ENCODE measurements at places on chromosomes 1 and 21.

- H3K27ac ChIP-seq, result no peak overlapping the region
- no peak for DNase-seq
- H3K36me3 ChIP-seq, result no peaks in the 10 kb centered on the region
- H3K4me3 ChIP-seq, result no peak overlapping the region
Observed at GRCh38 chr1:240086726-240087125, 5.0 kb upstream of the FMN2 start.

DNA sequence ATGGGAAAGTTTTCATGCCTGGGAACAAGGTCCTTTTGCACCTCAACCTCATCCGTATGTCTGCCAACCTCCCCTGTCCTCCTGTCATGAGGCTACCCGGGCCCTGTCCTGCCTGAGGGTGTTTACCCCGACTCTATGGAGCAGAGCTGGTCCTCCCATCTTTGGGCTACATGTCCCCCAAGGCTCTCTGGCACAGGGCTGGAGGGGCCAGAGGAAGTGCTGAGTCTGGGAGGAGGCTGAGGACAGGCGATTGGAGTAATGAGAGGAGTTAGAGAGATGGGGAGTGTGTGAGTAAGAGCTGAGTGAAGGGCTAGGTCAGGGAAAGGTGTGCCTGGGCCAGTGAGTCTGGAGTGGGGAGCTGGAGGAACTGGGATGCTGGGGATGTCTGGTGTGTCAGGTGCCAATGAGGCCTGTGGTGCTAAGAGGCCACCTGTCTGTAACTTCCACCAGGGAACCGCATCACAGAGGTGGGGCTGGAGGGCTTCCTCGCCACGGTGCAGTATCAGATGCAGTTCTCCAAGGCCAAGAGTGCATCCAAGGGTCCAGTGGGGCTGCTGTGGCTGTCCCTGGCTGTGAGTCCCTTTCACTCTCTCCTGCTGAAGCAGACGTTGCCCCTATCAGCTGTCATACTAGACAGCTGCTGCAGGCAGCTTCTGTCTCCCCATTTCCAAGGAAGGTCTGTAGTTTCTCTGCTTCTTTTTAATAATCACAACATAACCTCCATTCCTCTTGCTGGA, 11.7 kb downstream of the LRRC71 start:
- H3K27me3 ChIP-seq, result no peaks in the 10 kb centered on the region
- peaks cover 5% of the 10 kb centered on the region for H3K4me1 ChIP-seq
- no peak overlapping the region for H3K4me3 ChIP-seq
- no peak for DNase-seq
- no peaks in the 10 kb centered on the region for H3K36me3 ChIP-seq

- H3K27ac ChIP-seq, result no peak overlapping the region
- no peaks in the 10 kb centered on the region for H3K4me1 ChIP-seq
- DNase-seq, result no peak
- H3K36me3 ChIP-seq, result no peaks in the 10 kb centered on the region
- H3K27me3 ChIP-seq, result no peaks in the 10 kb centered on the region
Observed at GRCh38 chr1:107972391-107973180, 7.6 kb upstream of the VAV3 start.

- no peak overlapping the region for H3K4me3 ChIP-seq
- no peak for DNase-seq
- peaks cover 10% of the 10 kb centered on the region for H3K4me1 ChIP-seq
Observed at GRCh38 chr1:183936791-183937190, 100.7 kb downstream of the COLGALT2 start.

GRCh38 chr1:221670081-221670480, 71.8 kb downstream of the DUSP10 start:
- no peak overlapping the region for H3K27ac ChIP-seq
- no peak overlapping the region for H3K4me3 ChIP-seq
- no peaks in the 10 kb centered on the region for H3K36me3 ChIP-seq
- H3K27me3 ChIP-seq, result no peaks in the 10 kb centered on the region
- no peaks in the 10 kb centered on the region for H3K4me1 ChIP-seq

DNA sequence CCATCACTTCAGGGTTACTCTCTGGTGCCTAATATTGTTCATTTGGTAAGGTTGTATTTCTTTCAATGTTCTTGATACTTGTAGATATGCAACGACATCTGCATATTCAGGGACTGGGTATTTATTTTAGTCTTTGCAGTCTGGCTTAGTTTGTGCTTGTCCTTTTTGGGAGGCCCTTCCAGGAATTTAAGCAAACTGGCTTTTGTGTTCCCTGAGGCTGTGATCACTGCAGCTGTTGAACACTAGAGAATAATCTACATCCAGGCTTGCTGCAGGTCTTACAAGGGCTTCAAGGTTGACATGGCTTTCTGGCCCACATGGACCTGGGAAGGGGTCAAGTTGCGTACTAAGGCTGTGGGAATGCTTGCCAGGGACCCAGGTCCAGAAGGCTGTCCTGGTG, 72.1 kb downstream of the CCDC18 start:
- no peaks in the 10 kb centered on the region for H3K27me3 ChIP-seq
- H3K4me1 ChIP-seq, result no peaks in the 10 kb centered on the region
- DNase-seq, result no peak
- H3K27ac ChIP-seq, result no peak overlapping the region
- no peak overlapping the region for H3K4me3 ChIP-seq

DNA sequence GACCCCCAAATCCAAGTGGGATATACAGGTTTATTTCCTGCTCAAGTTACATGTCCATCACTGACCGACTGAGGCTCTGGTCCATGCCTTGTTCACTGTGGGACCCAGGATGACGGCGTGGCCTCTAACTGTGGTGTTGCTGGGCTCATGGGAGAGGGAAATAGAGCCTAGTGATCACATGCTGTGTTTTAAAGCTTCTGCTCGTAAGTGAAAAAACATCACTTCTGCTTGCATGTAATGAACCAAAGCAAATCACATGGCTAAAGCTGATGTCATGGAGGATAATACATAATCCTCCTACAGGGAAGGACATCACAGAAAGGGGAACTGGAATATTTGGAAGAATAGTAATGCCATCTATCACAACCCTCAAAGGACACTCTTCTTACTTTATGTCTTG, 107.6 kb downstream of the FASLG start:
- H3K27ac ChIP-seq, result no peak overlapping the region
- no peaks in the 10 kb centered on the region for H3K4me1 ChIP-seq
- H3K4me3 ChIP-seq, result no peak overlapping the region
- H3K27me3 ChIP-seq, result no peaks in the 10 kb centered on the region
- no peak for DNase-seq
